ENCODE measurements at places on chromosomes 3 and 15. TPM values are rescaled to one million over a fixed set of nuclear protein-coding genes. Genes with fewer than 3 reads are reported as not detected.

DNA sequence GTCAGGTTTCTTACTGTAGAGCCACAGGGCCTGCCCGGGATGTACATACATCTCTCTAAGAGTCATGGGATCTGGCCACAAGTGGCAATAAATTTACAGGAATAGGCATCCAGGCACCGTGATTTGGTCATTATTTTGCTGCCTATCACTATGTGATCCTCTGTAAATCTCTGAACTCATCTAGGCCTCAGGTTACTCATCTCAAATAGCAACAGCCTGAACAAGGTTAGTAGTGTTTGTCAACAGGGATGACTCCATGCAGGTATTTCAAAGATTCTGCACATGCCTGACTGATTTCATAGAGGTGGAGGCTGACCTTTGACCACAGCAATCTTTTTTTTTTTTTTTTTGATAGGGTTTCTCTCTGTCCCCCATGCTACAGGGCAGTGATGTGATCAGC is 88.8 kb upstream of the TBL1XR1 start:
- DNase-seq, result no peak

DNA sequence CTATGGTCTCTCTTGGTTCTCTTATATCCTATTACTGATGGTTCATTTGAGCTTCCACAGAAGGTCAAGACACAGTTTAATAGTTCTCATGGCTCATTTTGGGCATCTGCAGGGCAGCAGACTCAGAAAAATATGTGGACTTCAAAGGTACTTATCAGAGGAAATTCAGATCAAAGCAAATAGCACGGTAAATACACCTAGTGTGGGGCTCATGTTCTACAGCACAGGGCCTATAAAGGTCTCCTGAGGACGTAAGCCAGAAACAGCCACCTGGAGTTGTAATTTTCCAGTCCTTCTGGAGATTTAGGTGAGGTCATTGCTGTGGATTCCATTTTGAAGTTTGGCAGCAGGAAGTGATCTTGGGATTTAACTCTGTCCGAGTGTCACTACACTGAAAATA is 134.5 kb upstream of the SGO1 start:
- no peak for DNase-seq

The CLDND1 gene
- 213 TPM for total RNA-seq

DNA sequence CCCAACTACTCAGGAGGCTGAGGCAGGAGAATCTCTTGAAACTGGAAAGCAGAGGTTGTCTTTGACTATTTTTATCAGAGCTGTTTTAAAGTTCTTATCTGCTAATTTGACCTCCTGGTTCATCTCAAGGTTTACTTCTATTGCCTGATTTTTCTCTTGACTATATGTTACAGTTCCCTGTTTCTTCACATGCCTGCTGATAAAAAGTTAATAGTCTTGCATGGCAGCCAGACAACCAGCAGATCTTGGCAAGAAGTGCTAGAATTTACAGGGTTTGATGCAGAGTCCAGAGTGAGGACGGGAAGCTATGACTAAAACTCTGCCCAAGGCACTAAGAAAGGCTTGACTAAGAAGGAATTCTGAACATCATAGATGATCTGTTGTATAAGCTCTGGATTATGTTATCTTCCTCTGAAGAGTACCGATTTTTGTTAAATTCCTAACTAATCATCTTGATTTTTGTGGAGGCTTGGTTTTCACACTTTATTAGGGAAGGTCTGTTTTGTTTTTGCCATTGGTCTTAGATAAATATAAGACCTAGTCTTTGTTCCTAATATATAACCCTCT is 85.9 kb downstream of the CHSY1 start:
- no peak for DNase-seq

GRCh38 chr3:160622263-160623045 is 54.5 kb upstream of the ARL14 start:
- no peak for DNase-seq

DNA sequence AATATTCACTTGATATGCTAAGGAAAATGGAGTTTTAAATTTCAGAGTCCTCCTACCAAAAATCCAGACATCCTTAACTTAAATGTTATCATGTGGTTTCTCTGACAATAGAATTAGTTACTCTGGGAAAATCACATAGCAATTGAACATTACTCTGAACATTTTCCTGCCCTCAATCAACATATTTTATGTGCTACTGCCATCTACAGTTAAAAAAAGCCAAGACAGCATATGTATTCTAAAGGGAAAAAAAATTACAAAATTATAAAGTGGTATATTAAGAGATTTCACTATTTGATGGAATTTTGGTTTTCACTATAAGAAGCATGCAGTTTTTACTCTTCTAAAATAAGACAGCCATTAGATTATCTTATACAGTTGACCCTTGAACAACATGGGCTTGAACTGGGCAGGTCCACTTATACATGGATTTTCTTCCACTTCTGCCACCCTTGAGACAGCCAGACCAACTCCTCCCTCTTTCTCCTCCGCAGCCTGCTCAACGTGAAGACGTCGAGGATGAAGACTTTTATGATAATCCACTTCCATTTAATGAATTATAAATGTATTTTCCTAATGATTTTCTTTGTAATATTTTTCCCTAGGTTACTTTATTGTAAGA is 122.3 kb downstream of the ATP1B3 start:
- DNase-seq, result peak; percentile 22

DNA sequence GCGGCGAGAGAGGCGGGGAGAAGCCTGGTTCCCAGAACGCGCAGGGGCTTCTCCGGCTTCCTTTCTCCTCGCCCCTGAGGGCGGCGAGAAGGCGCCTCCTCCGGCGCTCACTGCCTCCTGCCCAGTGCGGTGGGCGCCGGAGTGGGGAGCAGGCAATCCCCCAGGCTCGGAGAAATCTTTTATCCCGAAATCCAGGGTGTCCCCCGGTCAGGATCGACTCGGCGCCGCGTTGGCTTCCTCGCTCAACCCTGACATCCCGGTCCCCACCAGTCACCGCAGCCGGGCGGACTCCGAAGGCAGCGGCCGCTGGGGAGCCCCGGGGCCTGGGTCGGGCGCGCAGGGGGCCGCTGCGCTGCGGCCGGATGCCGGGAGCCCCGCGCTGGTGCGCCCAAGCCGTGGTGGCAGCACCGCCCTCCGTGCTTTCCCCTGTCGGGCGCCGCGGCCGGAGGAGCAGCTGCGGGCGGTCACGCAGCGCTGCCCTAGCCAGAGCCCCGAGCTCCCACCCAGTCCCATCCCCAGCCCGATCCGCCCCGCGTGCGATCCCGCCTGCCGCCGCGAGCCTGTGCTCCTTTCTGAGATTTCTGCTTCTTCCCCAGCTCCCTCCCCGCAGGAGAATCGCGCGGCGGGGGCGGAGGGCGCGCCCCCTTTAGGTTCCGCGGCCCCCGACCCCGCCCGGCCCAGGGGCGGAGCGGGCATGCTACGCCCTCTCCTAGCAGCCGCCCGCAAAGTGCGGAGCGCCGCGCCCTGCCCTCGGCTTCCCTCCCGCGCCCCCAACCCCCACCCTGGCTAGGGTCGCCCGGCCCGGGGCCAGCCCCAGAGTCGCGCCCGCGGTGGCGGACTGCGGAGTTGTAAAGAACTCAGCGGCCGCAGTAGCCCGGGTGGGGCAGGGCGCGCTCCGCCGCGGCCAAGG is 683 bp upstream of the CACNA2D3 start:
- no peak for DNase-seq

GRCh38 chr3:126550488-126551051 is 8.2 kb downstream of the C3orf22 start:
- DNase-seq, result no peak

The ZNF619 gene
- 2.7 TPM for total RNA-seq

GRCh38 chr3:193134856-193135255 is 106.2 kb upstream of the PLAAT1 start:
- no peak for DNase-seq

DNA sequence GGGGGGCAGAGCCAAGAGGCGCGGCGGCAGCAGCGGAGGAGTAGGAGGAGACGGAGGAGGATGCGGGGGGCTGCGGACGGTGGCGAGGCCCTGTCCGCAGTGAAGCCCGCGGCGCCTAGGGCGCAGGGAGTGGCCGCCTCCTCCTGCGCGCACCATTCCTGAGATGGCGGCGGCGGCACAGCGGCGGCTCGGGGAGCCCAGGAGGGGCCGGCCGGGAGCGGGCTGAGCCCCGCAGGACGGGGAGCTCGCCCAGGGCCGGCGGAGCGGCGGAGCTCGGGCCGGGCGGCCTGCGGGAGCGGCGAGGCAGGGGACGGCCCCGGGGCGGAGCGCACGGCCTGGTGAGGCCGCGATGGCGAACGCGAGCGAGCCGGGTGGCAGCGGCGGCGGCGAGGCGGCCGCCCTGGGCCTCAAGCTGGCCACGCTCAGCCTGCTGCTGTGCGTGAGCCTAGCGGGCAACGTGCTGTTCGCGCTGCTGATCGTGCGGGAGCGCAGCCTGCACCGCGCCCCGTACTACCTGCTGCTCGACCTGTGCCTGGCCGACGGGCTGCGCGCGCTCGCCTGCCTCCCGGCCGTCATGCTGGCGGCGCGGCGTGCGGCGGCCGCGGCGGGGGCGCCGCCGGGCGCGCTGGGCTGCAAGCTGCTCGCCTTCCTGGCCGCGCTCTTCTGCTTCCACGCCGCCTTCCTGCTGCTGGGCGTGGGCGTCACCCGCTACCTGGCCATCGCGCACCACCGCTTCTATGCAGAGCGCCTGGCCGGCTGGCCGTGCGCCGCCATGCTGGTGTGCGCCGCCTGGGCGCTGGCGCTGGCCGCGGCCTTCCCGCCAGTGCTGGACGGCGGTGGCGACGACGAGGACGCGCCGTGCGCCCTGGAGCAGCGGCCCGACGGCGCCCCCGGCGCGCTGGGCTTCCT is at the start of gene GPR27:
Gene GPR27, plus strand, starts transcription at position 155 of the 909 bp plus-strand sequence. Its CDS starts 195 bp downstream, at position 350.
- DNase-seq, result peak; percentile 9

GRCh38 chr3:189455641-189456417 is 175.4 kb upstream of the TP63 start:
- DNase-seq, result no peak

The FETUB gene
- total RNA-seq, result not detected

GRCh38 chr15:91001209-91001608 is 6.9 kb upstream of the PRC1 start:
- DNase-seq, result no peak

DNA sequence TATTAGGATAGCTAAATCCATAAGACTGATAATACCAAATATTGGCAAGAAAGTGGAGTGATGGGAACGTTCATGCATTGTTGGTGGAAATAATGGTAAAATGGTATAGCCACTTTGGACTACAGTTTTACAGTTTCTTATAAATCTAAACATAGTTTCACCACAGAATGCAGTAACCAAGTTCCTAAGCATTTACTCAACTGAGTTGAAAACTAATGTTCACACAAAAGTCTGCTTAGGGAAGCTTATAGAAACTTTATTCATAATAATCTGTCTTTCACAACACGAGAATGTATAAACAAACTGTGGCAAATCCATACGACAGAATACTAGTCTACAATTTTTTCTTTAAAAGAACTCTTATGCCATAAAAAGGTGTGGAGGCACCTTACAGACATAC is 969.3 kb downstream of the FHIT start:
- no peak for DNase-seq

GRCh38 chr3:121648219-121648958 is 12.3 kb downstream of the HCLS1 start:
- DNase-seq, result no peak

DNA sequence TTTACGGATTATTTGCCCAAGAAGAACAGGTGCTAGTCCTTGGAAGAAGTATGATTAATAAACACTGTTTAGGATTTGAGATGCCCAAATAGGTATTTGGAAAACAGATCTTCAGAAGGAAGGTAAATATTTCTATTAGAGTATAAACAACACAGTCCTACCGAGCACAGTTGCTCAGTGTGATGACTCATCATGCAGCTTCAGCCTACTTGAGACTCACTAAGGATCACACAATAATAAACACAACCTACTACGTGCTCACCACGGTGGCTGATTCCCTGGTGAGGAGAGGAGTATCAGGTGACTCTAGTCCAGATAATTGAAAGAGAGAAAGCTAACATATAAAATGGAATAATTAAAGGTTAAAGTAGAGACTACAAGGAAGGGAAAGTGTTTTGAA is 72.0 kb downstream of the PDZRN3 start:
- DNase-seq, result no peak

The ALPK3 gene
- not detected for total RNA-seq

The CHRNA7 gene
- total RNA-seq, result 0.09 TPM

- DNase-seq, result no peak
These were observed 190.5 kb downstream of the KCNH8 start for GRCh38 chr3:19338769-19339168.

DNA sequence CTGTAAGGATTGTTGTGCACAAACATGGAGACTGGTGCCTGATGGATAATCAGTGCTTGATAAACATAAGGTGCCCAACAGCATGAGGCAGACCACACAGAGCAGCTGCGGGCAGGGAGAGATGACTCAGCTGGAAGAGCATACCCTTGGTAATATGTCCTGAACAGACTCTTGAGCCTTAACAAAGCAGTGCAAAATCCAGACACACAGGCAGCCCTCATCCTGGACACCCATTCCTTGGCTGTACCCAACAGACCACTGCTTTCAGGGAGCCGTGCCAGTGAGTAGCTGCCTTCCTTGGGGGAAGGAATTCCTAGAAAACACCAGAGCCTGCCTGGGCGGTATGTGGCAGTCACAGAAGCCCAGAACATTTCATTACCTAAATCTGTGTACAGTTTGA is 156.2 kb downstream of the CLSTN2 start:
- DNase-seq, result no peak

- DNase-seq, result no peak
These were observed 32.6 kb downstream of the SEMA7A start for GRCh38 chr15:74400915-74401757.

DNA sequence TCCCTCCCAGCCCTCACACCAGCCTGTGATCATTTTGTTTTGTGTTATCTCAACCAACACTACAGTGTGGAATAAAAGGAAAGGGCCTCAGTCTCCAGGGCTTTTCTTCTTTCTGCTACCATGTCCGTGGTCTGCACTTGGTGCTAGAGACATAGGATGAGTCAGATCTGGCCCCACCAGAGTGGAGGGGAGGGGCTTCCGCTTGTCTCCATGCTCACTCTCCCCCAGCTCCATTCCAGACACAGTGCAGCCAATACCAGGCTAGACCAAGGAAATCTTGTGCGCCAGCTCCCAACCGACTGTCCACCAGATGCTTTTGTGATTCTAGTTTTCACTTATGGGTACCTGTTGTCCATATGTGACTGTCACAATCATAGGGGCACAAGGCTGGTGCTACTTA is 51.9 kb upstream of the TMEM115 start:
- DNase-seq, result no peak

The CYP1A2 gene
- total RNA-seq, result not detected

GRCh38 chr3:46574881-46575576 is 8.9 kb upstream of the LRRC2 start:
- DNase-seq, result no peak

GRCh38 chr3:69422751-69423150 is 36.9 kb upstream of the FRMD4B start:
- DNase-seq, result no peak

The ZCWPW2 gene
- 0.79 TPM for total RNA-seq

DNA sequence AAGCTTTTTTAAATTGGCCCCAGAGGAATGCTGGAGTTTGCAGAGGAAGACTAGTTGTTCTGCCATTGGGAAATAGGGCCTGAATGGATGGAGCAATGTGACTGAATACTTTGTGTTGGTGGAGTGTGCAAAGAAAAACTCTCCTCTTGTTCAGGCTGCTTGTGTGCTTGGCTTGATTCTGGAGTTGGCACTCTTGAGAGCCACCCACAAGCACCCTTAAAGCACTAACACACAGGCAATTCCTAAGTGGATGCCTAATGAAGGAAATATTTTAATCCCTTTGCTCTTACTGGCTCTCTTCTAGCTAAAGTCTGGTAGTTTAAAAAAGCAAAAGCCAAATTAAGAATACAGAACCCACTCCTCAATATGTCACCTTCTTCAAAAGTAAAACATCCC is 304.4 kb upstream of the C2CD4B start:
- DNase-seq, result no peak

- peak; percentile 86 for DNase-seq
These were observed 19.1 kb upstream of the GLCE start for GRCh38 chr15:69141286-69141701.
